Sciatic nerve (tissue), 2 donors: ENCODE measurements at places on chromosomes 6 and 20.

- no peak for DNase-seq
These were observed 7.7 kb downstream of the KIF3B start for GRCh38 chr20:32285082-32285620.

DNA sequence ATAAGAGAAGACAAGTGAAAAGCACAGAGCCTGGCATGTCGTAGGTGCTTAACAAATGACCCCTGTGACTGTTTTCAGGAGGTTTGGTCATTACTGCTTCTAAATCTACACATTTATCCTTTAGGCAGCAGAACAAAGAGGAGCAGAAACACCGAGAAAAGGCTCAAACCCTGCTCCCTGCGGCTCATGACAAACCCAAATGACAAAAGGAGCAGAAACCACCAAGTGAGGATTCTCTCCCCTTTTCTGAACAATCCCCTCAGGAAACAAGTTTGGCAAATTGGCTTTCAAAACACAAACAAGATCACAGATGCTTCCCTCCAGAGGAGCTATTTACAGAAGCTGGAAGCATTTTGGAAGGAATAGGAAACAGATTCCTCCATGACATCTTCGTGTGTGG is 15.8 kb upstream of the SIRPG start:
- DNase-seq, result no peak

DNA sequence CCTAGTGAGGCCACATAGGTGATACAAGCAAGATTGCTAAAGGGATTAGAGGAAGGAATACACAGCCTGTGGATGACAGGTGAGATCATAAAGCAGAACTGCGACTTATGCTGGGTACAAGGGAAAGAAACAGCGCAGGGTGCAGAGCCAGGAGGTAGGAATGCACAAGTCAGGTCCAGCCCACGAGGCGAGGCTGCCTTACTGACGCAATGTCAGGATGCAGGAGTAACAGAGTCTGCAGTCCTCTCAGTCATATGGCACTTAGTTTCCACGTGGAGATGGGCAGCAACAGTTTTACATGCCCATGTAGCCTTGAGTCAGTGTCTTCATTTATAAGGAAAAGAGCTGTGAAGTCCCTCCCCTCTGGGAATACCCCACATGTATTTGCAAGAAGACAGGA is 210.9 kb downstream of the SYNE1 start:
- DNase-seq, result no peak

DNA sequence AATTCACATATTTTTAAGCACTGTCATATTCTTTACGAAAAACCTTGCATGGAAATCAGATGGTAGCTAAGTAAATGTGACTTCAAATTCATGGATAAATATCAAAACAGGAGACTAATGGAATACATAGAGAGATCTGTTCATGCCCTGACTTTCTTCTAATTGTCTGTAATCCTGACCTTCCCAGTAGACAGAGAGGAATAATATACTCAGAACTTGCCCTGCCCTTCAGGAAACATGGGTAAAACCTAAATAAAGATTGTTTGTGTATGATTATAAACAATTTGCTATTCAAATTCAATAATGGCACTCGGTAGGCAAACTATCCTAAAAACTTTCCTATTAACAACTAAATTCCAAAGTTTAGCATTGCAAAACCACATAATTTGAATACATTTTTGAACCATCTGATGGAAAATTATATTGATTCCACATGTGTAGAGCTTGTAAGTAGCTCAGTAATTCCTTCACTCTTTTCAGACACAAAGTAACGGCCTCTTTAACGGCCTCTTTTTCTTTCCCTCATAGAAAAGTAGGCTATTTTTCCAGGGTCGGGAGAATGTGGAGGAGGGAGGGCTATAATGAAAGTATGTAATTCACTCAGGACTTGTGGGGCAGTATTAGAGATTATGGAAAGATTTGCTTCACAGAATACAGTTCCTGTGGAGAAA is 227.6 kb downstream of the ALDH8A1 start:
- DNase-seq, result no peak

DNA sequence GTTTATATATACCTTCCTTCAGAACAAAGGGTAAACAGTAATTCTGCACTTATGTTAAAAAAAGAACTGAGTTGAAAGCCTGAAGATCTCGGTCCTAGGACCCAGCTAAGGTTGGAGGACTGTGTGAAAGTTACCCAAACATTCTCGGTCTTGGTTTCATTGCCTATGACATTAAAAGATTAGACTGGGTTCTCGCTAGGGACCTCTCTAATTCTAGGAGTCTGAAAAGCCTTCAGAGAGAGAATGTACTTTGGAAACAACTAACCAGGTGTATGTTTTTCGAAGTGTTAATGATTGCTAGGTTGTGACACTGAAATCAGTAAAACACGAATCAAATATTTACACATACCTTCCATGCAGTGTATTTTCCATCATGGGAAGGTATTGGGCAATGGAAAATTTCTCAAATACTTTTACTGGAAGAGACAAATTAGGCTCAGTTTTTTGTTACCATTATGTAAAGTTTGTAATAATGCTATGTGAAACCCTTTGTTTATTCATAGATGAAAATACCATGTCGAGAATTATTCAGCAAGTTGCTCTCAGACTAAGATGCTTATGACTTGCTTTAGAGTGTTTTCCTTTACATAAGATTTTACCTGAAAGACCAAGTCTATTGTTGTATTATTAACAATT is 113.7 kb upstream of the LOC128125822 start:
- DNase-seq, result no peak
